Natural killer cell (primary cell): ENCODE measurements at places on chromosomes 4 and X. TPM values are rescaled to one million over a fixed set of nuclear protein-coding genes. Genes with fewer than 3 reads are reported as not detected.

- no peak for DNase-seq
Observed at GRCh38 chrX:66232296-66232695, 68.2 kb downstream of the HEPH start.

DNA sequence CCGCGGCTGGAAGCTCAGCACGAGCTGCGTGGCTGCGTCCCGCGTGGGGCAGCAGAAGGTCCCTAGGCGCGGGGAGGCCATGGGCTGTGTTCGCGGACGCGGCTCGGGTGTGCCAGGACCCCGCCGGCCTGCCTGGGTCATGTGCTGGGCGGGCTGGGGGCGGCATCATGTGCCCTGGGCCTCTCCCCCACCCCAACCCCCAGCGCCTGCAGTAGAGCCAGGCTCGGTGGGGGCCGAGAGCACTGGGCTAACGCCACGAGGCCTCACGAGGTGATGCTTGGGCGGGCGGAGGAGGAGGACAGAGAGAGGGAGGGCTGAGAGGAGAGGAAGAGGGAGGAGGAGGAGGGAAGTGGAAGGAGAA lies at the start of gene GPR143:
Gene GPR143 (minus strand): TSS at position 111 of the 361 bp plus-strand sequence. CDS start 30 bp downstream, at position 81.
- DNase-seq: no peak

- DNase-seq: no peak
Observed at GRCh38 chrX:129071390-129071789, 451.9 kb downstream of the SMARCA1 start.

DNA sequence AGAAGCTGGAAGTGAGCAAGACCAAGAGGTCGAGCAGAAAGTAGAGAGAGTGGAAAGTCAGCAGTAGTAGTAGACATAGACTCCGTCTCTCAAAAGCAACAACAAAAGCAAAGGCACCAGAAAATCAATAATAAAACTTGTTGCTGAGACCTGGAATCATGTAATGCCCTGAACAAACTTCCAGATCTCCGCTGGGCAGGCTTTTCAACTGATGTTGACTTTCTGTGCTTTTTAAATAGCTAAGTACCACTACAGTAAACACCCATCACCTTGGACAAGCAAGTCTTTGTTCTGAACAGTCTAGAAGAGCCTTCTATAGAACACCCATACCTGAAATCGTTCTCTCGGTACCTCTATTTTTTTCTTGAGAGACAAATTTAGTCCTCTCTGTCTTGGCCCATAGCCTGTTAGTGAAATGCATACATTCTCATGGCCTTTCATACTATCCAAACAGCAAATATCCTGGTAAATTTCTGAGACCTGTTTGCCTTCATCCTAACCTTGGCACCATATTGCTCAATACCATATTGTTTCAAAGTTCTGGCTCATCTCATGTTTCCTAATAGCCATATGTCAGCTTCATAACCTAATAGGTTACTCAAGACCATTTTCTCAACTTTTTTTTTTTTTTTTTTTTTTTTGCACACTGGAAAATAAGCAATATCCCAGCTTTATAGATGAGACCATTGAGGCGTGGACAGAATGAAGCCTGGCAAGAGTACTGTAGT lies 200.6 kb upstream of the RBPJ start:
- no peak for DNase-seq

GRCh38 chr4:121375262-121375661 lies 5.6 kb downstream of the QRFPR start:
- DNase-seq: no peak

GRCh38 chrX:2608638-2609430 lies 82.3 kb upstream of the CD99 start:
- peak; percentile 91 for DNase-seq

DNA sequence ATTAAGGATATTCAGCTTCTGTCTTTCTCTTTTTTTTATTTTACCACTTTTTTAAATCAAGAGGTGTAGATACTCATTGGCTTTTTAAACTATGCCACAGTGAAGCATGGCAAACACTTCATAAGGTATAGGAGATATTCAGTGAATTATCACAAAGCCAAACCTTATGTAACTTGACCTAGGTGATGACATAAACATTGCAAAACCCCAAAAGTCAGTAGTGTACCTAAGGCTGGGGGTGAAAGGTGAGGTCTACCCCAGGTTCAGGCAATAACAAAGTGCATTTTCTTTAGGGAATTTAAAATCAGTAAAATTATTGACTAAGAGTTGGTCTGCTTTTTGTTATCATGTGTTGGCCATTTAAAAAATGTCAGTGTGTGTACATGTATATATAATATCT lies 39.1 kb downstream of the CDKL5 start:
- DNase-seq: no peak

Gene GRIA3
- not detected for total RNA-seq

- DNase-seq: peak; percentile 47
Observed at GRCh38 chrX:30888526-30889146, 418 bp downstream of the TAB3 start.

Gene SMR3B
- not detected for total RNA-seq

GRCh38 chrX:152028579-152028978 lies 54.1 kb upstream of the GABRE start:
- no peak for DNase-seq

GRCh38 chr4:2335729-2336101 lies 73.8 kb upstream of the MXD4 start:
- no peak for DNase-seq

DNA sequence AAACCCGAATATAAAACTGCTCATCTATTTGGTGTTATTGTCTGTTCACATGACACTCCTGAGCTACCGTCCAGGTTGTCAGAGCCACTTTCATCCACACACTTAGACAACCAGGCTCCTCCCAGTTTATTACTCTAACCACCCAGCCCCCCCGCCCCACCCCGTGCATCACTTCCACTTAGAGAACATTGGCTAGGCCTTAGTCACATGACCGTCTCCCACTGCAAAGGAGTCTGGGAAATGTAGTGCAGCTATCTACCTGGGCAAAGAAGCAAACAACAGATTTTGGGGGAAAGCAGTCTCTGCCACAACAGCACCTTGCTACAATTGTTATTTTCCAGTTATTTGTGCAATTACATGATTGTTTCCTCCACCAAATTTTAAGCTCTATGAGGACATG lies 57.6 kb upstream of the RBPJ start:
- peak; percentile 7 for DNase-seq

Gene PDGFC
- total RNA-seq: 1.6 TPM

DNA sequence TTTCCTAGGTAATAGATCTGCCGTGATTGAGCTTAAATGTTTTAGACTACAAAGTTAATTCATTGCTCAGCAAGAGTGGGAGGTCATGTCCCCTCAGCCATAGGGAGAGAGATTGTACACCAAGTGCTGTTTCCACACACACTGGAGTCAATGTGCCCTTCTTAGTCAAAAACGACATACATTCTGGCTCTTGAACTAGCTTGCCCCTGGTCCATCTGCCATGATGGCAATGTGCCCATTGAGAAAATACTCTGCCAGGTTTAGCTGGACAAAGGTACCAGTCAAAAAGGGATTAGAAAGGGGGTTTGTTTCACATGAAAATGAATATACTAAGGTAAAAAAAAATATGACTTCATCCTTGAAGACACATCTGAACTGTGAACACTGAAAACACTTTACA lies 377.1 kb upstream of the ADGRL3 start:
- no peak for DNase-seq

DNA sequence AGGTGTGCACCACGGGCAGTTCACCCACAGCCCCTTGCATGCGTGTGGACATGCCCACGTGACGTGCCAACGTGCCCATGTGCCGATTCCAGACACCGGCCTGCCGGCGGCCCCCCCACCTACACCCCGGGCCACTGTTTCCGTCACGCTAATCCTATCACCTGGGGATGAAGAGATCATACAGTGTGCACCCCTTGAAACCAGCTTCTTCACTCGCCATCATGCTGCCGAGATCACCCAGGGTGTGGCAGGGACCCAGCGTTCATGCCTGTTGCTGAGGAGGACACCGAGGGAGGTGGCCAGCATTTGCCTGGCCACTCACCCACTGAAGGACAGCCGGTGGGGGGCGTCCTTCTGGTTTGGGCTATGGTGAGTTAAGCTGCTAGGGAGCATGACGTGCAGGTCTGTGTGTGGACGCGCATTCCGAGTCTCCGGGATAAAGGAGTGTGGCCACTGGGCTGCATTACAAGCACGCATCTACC lies 14.1 kb downstream of the CTBP1 start:
- no peak for DNase-seq

GRCh38 chr4:142519342-142519741 lies 326.8 kb downstream of the INPP4B start:
- DNase-seq: no peak

DNA sequence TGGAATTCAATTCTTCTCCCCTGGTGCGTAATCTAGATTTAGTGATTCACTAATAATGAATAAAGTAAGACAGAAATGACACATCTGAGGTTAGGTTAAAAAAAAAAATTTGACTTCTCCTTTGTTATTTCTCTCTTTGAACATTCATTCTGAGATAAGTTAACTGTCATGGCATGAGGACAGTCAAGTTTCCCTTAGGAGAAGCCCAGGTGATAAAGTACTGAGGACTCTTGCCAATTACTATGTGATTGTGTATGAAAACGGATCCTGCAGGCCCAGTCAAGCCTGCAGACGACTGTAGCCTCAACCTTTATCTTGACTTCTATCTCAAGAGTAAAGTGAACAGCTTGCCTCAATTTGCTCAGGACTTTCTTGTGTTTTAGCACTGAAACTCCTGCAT lies 293.2 kb downstream of the PRR32 start:
- DNase-seq: no peak

DNA sequence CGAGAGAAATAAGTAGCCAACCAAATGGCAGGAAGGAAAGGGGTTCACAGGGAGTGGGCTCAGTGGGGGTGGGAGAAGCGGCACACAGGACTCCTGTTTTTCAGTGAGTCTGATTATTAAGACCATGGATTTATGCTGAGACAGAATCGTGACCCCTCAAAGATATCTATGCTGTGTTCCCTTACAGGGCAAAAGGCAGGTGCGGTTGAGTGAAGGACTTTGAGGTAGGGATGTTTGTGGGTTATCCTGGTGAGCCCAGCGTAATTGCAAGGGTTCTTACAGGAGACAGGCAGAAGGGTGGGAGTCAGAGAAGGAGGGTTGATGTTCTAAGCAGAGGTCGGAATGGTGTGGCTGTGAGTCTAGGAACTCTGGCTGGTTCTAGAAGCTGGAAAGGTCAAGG lies 73.0 kb downstream of the EVC start:
- no peak for DNase-seq

- peak; percentile 75 for DNase-seq
Observed at GRCh38 chrX:56726605-56727004, 2.4 kb upstream of the NBDY start.

Gene USP27X
- total RNA-seq: 1.7 TPM

Gene TMEM35A
- not detected for total RNA-seq
